ENCODE measurements at places on chromosomes 7 and 10. TPM values are rescaled to one million over a fixed set of nuclear protein-coding genes. Genes with fewer than 3 reads are reported as not detected.

The KAZALD1 gene
- total RNA-seq, result 0.17 TPM

The SNX10 gene
- 9.4 TPM for total RNA-seq

The BBS9 gene
- 15.4 TPM for total RNA-seq

The SMO gene
- total RNA-seq, result 5.8 TPM

The GPR15LG gene
- not detected for total RNA-seq

The ELFN1 gene
- 1.2 TPM for total RNA-seq

The GRID2IP gene
- total RNA-seq, result not detected

The CLDN15 gene
- total RNA-seq, result 2.3 TPM

The TAS2R5 gene
- total RNA-seq, result 0.47 TPM

The LIPF gene
- not detected for total RNA-seq

The HOXA10 gene
- 3.7 TPM for total RNA-seq

The OPN1SW gene
- not detected for total RNA-seq

The SCART1 gene
- total RNA-seq, result 0.28 TPM

The CLRN3 gene
- 0.19 TPM for total RNA-seq

The PPP1R17 gene
- not detected for total RNA-seq

The DDC gene
- 0.17 TPM for total RNA-seq

The TNS3 gene
- total RNA-seq, result 13.6 TPM

The TBXAS1 gene
- total RNA-seq, result 2.0 TPM

The DRGX gene
- total RNA-seq, result not detected

The SPDYE16 gene
- not detected for total RNA-seq

The RAMP3 gene
- total RNA-seq, result 116 TPM

The SDK1 gene
- total RNA-seq, result 0.23 TPM

The PAX4 gene
- not detected for total RNA-seq

The HOXA11 gene
- 0.70 TPM for total RNA-seq

The TMEM184A gene
- total RNA-seq, result 0.05 TPM

The CRYGN gene
- total RNA-seq, result not detected

The KIAA1549 gene
- total RNA-seq, result 2.6 TPM

The ZNF853 gene
- 1.0 TPM for total RNA-seq

The SLC26A3 gene
- total RNA-seq, result not detected

The TEX47 gene
- not detected for total RNA-seq

The AHCYL2 gene
- 25.6 TPM for total RNA-seq

The TMEM236 gene
- total RNA-seq, result 0.17 TPM

The SFXN4 gene
- 9.4 TPM for total RNA-seq

The PRKCQ gene
- 0.17 TPM for total RNA-seq

The PTN gene
- under 0.01 TPM for total RNA-seq

The HIBADH gene
- total RNA-seq, result 33.8 TPM

The CNPY1 gene
- not detected for total RNA-seq

The AKR1C8 gene
- total RNA-seq, result not detected

The NPC1L1 gene
- total RNA-seq, result not detected

The UTF1 gene
- not detected for total RNA-seq

The MOSPD3 gene
- total RNA-seq, result 4.9 TPM

The PLCE1 gene
- 3.6 TPM for total RNA-seq

The ITIH5 gene
- 0.51 TPM for total RNA-seq

The MKX gene
- total RNA-seq, result 0.14 TPM

The ADAM8 gene
- 0.68 TPM for total RNA-seq

The HECW1 gene
- total RNA-seq, result not detected

The CALHM3 gene
- not detected for total RNA-seq

The ANLN gene
- total RNA-seq, result 95.5 TPM

Data from dermis blood vessel endothelial cell (primary cell).